Ecto neural progenitor cell (in vitro differentiated cells): ENCODE measurements at places on chromosomes 1 and 21.

- no peak for DNase-seq
Measured at GRCh38 chr21:31772674-31773555, 41.0 kb upstream of the SCAF4 start.

DNA sequence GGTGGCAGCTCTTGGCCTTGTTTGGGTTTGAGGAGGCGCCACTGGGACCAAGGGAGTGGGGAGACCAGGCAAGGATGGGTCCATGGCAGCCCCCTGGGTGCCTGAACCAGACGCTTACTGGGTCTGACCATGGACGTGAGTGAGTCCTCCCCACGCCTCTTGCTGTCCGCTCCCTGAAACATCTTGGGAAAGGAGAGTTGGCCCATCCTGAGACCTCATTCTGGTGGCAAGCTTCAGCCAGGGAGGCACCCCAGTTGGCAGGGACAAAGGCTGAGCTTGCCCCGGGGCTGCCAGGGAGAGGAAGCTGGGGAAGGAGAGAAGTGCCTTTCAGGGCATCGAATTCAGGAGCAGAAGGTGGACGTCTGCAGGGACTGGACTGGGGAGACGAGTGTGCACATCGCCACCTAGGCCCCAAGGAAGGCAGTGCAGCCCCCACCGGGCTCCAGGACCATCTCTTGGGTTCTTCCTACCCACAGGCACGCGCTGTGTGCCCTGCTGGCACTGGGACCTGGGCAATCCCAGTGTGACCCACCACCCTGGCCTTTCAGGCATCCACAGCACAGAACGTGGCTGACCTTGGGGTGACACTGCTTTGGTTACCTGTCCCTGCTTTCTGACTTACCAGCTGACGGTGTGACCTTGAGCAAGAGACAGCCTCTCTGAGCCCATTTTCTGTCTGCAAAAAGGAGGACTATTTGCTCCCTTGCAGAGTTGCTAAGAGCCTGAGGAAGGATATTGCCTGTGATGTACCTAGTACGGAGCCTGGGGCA lies 132.9 kb upstream of the WNT4 start:
- peak; percentile 84 for DNase-seq

- peak; percentile 66 for DNase-seq
Measured at GRCh38 chr1:227729881-227730629, 5.0 kb downstream of the JMJD4 start.

DNA sequence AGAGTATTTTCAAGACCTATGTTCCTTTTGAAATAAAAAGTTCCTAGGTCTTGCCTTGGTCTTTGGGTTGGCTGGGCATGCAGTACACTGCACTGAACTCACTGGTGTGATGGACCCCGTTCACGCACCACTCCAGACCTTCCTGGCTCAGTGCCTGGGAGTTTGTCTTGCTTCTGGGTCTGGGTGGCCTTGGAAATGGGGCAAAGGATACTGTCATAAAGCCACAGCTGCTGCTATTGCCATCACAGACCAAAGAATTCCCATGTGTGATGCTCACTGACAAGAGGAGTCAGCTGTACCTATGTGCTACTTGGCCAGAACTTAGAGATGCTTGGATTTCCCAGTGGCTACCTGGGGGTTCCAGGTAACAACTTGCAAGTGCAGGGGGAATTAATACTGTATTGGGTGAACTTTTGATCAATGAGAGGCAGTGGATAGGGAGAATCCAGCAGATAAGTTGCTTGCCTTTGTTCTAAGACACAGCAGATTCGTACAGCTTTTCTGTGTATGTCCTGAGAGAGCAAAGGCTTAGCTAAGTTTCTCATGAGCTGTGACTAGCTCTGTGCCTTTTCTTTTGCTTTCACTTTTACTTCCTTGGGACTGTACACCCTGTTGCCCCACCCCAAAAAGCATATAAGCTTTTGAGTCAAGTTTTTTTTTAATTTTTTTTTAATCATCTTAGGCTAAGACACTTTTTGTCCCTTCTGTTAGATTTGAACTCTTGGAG lies 115.3 kb downstream of the RUNX1 start:
- no peak for DNase-seq

DNA sequence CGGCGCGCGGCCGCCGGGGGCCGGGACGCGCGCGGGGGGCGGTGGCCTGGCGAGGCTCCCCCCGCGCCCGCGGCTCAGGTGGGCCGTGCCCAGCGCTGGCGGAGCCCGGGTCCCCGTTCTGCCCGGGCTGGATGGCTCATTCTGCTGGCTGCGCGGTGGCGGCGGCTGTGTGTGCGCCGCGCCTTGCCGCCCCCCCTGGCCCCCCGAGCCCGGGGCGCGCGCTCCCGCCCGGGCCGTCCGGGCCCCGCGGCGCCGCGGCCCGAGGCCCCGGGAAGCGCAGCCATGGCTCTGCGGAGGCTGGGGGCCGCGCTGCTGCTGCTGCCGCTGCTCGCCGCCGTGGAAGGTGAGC lies at the start of gene EPHB2:
EPHB2 (plus strand) TSS at position 139 of the 349 bp plus-strand sequence; CDS start at position 283, 144 bp downstream.
- peak; percentile 78 for DNase-seq

DNA sequence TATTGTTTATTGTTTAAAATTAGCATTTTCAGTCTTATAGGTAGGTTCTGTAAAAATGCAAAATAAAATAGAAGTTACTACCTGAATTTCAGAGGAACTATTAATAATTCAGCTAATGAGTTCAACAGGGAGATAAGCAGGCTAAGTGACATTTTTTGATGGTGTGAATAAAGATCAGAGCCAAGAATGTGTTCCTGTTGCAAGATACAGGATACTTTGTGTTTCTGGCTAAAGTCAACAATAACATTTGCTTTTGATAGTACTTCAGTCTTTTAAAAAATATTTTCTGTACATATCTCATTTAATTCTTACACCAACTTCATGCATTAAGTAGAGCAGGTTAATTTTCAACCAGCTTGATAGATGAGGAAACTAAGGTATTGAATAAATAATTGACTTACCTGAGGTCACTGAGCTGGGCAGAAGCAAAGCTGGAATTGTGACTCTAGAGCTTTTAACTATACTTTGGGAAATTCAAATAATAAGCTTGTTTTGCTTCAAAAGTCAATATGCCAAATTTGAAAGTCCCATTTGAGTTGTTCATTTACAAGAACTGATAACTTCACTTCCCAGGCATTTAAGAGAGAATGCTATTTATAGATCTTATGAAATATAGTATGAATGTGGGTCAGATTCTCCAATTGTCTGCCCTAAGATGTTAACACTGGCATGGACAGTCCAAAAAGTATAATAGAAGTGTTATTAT lies 6.0 kb downstream of the GORAB start:
- DNase-seq, result no peak

DNA sequence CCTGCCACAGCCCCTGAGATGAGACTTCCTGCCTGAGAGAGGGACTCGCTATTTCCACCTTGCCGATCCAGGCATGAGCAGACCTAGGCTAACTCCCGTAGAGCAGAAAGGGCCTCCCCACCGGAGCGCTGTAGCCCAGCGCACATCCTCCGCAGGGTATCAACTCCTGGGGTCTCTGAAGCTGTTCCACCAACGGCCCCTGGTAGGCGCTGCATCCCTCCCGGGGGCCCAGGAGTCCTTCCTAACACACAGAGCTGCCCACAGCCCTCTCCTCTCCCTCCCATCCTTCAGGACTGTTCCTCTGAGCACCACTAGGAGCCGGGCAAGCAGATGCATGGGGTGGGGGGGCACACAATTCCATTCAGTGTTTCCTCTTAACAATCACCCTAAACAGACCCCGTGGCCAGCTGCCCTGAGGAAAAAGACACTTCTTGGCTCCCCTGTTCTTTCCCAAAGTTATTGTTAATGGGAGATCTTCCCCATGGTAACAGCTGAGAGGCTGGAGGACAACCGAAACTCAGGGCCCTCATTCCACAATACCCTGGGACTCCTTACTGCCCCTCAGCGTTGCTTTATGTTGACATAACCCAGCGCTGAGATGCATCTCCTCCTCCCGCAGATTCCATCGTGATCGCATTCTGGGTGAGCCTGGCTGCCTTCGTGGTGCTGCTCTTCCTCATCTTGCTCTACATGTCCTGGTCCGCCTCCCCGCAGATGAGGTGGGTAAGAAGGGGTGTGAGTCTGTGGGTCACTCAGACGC lies 7.5 kb downstream of the MRAP start:
- DNase-seq, result peak; percentile 89

GRCh38 chr1:101101360-101101759 lies 75.8 kb upstream of the DPH5 start:
- DNase-seq, result no peak

DNA sequence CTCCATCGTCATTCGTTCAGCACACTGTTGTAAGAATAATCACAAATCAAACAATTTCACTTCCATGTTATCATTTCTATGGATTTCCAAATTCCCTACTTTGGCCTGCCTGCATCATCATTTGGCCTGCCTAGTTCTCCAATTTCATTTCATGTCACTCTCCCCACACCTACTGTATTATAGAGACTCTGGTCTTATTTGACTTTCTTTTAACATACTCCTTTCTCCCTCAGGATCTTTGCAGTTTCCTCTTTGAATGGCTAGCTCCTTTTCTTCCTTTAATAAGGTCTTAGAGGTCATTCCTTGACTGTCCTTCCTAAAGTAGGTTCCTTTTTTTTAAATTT lies 36.3 kb upstream of the PODN start:
- no peak for DNase-seq

GRCh38 chr1:33586795-33587194 lies 114.3 kb downstream of the ZSCAN20 start:
- no peak for DNase-seq

DNA sequence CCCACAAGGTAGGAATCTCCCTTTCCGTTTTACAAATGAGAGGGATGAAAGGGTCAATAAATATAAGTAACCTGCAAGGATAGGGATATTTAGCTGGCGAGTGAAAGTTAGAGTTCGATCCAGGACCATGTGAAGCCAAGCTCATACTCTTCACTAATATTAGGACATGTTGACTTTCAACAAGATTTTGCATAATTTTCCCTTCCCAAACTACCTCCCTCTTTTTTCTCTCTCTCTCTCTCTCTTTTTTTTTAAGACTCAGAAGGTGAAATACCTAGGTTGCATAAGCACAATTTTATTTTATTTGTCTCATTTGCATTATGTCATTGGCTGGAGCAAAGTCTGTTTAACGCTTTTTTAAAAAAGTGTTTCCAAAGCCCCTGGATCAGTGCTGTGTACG lies 8.1 kb upstream of the MT1HL1 start:
- DNase-seq, result no peak

- DNase-seq, result no peak
Measured at GRCh38 chr21:14737922-14738321, 191.8 kb upstream of the SAMSN1 start.
